HAP-1 (cell line): ENCODE measurements at places on chromosomes 12 and 14.
A peak's percentile ranks its signal among the peaks of the same experiment; 100 is the strongest.

GRCh38 chr14:96158735-96159134 is 45.9 kb upstream of the BDKRB2 start:
- no peak for DNase-seq

- no peak for DNase-seq
Observed at GRCh38 chr12:127546721-127547505, 720.1 kb upstream of the TMEM132C start.

DNA sequence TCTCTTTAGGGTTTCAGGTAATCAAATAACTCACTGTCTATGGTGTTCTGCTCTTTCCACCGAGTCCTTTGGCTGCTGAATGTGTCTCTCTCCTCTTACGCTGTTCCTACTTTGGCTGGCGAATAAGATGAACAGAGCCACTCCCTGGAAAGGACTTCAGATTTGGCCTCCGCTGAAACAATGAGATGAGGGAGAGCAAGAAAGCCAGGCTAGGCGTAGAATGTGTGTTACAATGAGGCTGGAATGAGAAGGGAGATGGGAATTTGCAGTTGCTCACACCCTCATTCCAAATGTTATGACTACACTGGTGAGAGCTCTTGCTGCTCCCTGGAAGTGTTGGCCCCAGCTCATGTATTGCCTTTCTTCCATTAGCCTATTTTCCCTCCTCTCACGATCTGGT is at the start of gene MFAP5:
Gene MFAP5 (minus strand): TSS at position 234 of the 400 bp plus-strand sequence. CDS start 722 bp downstream, outside the sequence.
- DNase-seq: no peak

DNA sequence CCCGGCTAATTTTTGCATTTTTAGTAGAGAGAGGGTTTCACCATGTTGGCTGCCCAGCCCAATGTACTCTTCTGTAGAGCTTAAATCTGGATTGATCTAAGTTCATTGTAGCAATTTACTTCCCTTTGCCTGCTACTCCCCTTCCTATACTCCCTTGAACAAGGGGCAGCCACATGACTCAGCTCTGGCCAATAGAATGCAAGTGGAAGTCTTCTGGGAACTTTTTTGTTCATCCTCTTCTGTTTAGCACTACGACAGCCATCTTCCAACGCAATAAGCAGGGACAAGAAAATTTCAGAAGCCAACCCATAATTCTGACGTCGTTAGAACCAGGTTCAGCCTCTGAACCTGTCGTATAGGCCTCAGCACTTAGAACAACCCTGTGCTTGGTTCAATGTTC is 6.4 kb upstream of the RAD52 start:
- no peak for DNase-seq

GRCh38 chr12:130480887-130481286 is 143.2 kb downstream of the PIWIL1 start:
- DNase-seq: no peak

DNA sequence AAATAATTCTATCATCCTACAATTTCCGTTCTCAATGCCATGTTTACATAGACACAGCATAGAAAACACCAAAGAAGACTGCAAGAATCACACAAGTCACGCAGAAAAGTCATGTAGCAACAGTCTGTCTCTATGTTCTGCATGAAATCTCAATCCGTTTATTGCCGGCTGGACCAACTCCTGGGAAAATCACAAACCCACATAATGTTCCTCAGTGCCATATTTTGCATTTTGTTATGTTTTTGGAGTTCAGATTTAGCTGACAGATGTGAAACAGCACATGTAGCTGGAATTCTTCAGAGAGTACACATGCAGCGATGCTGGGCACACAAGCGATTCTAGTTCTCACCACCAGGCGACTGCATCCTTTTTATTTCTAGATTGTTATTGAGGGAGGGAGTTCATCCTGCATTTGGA is 193.1 kb downstream of the APAF1 start:
- no peak for DNase-seq

- DNase-seq: no peak
Observed at GRCh38 chr14:32259368-32260013, 56.4 kb upstream of the RNU6-8 start.

DNA sequence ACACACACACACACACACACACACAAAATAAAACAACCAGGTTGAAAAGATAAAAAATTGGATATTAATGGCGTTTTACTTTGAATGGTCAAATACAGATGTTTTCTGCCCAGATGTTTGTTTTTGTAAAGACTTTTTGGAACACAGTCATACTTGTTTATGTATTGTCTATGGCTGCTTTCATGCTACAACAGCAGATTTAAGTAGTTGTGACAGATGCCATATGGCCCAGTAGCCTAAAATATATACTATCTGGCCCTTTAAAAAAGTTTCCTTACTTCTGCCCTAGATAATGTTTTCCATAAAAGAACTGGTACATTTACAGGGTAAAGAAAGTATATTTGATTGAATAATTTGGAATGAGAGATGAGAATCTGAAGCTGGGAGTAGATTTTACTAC is 1362.8 kb upstream of the SEL1L start:
- no peak for DNase-seq

- DNase-seq: no peak
Observed at GRCh38 chr12:14767617-14768016, 35.7 kb downstream of the WBP11 start.

DNA sequence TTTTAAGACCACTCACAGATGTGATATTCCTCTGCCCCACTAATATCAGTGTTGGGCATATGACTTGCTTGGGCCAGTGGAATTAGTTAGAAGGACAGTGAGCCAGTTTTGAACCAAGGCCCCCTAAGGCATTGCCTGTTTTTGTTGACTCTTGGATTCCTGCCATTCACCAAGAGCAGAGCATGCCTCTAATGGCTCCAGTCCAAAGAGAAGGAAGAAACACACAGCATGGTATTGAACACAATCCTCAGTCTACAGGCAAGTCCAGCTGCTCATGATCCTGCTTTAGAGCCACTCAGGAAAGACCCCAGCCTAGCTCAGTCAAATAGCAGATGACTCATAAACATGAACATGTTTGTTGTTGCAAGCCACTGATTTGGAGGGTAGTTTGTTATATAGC is 1201.5 kb downstream of the BCL11B start:
- DNase-seq: no peak

- DNase-seq: no peak
Observed at GRCh38 chr14:71050227-71050823, 143.1 kb downstream of the PCNX1 start.

DNA sequence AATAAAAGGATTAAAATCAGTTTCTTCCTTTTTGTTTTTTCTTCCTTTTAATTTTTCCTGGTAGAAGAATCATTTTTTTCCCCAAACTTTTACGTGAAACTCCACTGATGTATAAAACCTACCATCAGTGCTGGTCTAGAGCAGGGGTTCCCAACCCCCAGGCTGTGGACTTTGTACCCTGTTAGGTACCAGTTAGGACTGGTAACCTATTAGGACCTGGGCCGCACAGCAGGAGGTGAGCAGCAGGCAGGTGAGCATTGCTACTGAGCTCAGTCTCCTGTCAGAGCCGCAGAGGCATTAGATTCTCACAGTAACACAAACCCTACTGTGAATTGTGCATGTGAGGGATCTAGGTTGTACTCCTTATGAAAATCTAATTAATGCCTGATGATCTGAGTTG is 10.1 kb downstream of the SMCO2 start:
- DNase-seq: no peak

GRCh38 chr14:87483271-87484260 is 509.4 kb downstream of the GALC start:
- no peak for DNase-seq

DNA sequence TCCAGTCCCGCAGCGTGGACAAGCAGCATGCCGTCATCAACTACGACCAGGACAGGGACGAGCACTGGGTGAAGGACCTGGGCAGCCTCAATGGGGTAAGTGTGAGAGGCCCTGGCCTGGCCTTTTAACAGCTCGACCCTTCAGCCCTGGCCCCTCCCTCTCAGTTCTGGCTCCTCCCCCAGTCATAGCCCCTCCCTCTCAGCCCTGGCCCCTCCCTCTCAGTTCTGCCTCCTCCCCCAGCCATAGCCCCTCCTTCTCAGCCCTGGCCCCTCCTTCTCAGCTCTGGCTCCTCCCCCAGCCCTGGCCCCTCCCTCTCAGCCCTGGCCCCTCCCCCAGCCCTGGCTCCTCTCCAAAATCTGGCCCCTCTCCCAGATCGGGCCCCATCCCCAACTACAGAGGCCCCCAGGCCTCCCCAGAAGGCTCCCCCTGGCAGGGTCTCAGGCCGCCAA is 11.2 kb downstream of the CEP170B start:
- DNase-seq: peak; percentile 62

DNA sequence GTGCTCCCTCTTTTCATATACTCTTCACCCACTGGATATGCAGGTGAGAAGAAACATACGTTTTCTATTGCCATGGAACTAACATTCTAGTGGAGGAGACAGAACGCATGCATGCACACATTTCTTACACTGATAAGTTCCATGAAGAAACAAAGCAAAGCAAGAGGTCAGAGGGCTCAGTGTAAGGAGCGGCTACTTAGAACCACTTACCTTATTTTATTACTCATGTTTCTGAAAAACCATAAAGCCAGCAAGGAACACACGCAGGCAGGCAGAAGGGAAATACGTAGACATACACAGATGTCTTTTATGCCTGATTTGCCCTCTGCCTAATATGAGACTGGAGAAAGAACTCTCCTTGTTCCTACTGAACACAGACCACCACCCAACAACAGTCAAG is 362.9 kb downstream of the TMEM132D start:
- no peak for DNase-seq

GRCh38 chr12:12460935-12461922 is 101.4 kb downstream of the DUSP16 start:
- no peak for DNase-seq

- DNase-seq: peak; percentile 5
Observed at GRCh38 chr12:51533799-51534198, 57.2 kb upstream of the SCN8A start.

DNA sequence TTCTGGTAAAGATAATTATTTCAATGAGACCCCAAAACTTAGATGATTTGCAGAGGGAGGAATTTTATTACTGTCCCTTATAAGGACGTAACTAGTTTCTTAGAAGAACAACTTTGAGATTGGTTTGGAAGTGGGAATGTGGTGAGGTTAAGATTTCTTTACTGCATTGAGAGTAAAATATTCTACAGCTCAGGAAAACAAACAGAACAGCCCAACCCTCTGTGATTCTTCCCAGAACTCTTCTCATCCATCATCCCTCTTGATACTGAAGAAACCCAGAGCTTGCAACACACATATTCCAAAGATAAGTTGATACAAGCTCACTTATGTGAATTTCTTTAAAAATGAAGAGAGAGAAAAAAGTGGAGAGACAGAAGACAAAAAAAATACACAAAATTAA is 234.2 kb downstream of the CRADD start:
- no peak for DNase-seq

DNA sequence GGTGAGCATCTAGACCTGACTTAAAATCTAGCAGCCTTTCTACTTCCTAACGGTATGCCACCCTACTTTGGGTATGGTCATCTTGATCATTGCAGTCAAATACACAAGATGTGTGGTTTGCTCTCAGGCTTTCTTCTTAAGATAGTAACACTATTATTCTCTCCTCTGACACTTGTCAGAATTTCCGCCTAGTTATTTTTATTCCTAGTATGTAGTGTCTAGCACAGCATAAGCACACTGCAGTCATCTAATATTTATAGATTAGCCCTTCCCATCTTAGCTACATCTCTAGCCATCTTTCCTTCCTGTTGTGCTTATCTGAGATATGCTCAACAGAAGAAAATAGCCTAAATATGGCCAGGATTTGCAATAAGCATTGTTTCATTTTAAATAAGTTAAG is 180.1 kb downstream of the C12orf50 start:
- no peak for DNase-seq

GRCh38 chr14:99757331-99758070 is 35.7 kb upstream of the EML1 start:
- DNase-seq: no peak
